ENCODE measurements at places on chromosomes 3 and 15. TPM values are rescaled to one million over a fixed set of nuclear protein-coding genes. Genes with fewer than 3 reads are reported as not detected.

DNA sequence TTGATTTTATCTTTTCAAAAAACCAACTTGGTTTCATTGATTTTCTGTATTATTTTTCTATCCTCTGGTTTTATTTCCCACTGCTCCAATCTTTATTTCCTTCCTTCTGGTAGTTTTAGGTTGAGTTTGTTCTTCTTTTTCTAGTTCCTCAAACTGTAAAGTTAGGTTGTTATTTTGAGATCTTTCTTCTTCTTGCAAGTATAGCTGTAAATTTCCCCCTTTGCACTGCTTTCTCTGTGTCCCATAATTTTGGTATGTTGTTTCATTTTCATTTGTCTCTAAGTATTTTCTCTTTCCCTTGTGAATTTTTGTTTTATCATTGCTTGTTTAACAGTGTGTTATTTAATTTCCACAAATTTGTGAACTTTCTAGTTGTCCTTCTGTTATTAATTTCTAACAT, 120.0 kb downstream of the PLD1 start:
- H3K27ac ChIP-seq = no peak overlapping the region
- H3K4me1 ChIP-seq = peaks cover 23% of the 10 kb centered on the region
- peaks cover 18% of the 10 kb centered on the region for H3K36me3 ChIP-seq
- no peaks in the 10 kb centered on the region for H3K27me3 ChIP-seq

GRCh38 chr15:54119051-54119450, 140.8 kb downstream of the UNC13C start:
- H3K4me3 ChIP-seq = no peak overlapping the region
- no peaks in the 10 kb centered on the region for H3K36me3 ChIP-seq
- no peaks in the 10 kb centered on the region for H3K4me1 ChIP-seq
- no peaks in the 10 kb centered on the region for H3K27me3 ChIP-seq

- H3K27me3 ChIP-seq = peaks cover 17% of the 10 kb centered on the region
- no peak overlapping the region for H3K27ac ChIP-seq
- DNase-seq = no peak
- H3K4me3 ChIP-seq = no peak overlapping the region
- H3K4me1 ChIP-seq = no peaks in the 10 kb centered on the region
Observed at GRCh38 chr3:148360051-148360450, 337.7 kb upstream of the AGTR1 start.

DNA sequence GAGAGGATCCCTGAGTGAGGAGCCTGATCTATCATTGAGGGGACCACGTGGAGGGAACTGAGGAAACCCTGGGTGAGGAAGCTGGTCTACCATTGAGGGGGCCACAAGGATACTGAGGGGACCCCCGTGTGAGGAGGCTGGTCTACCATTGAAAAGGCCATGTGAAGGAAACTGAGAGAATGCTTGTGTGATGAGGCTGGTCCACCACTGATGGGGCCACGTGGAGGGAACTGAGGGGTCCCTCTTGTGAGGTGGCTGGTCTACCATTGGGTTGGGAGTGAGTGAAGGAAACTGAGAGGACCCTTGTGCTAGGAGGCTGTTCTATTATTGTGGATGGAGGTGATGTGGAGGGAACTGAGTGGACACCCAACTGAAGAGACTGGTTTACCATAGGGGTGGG, 161.3 kb downstream of the FBLN2 start:
- DNase-seq = no peak
- peaks cover 46% of the 10 kb centered on the region for H3K27me3 ChIP-seq

DNA sequence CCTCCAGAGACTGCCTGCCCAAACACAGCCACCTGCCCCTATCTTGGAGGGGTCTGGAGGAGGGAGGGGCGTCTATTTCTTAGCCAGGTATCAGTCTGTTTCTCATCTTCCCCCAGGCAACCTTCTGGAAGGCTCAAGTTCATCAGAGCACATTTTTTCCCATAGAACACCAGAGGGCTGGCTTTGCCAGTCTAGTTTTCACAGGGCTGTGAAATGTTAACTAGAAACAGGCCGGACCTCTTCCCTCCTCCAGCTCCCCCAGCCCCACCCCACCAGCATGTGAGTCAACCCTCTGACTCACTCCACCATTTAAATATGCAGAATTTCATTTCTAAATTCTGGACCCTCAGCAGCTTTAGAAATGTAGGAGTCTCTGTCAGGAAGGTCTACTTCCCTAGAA, 66.9 kb downstream of the SLCO2A1 start:
- peaks cover 26% of the 10 kb centered on the region for H3K4me1 ChIP-seq
- H3K27me3 ChIP-seq = no peaks in the 10 kb centered on the region
- DNase-seq = no peak
- no peaks in the 10 kb centered on the region for H3K36me3 ChIP-seq
- H3K27ac ChIP-seq = peak overlapping the region; percentile 60

- peaks cover 3% of the 10 kb centered on the region for H3K27me3 ChIP-seq
- no peak for DNase-seq
- no peaks in the 10 kb centered on the region for H3K36me3 ChIP-seq
- no peak overlapping the region for H3K27ac ChIP-seq
- H3K4me3 ChIP-seq = no peak overlapping the region
Observed at GRCh38 chr3:102593812-102594602, 159.2 kb downstream of the ZPLD1 start.

- DNase-seq = peak; percentile 36
- peak within 1 kb of the TSS; percentile 85 for H3K4me3 ChIP-seq
- peaks cover 59% of the 10 kb centered on the region for H3K4me1 ChIP-seq
- no peaks in the 10 kb centered on the region for H3K36me3 ChIP-seq
- peak within 1 kb of the TSS; percentile 89 for H3K27ac ChIP-seq
Observed at GRCh38 chr3:119293871-119294695, at the start of gene ARHGAP31. Gene ARHGAP31 (plus strand): TSS chr3:119294383. CDS start chr3:119294905, 522 bp downstream.

DNA sequence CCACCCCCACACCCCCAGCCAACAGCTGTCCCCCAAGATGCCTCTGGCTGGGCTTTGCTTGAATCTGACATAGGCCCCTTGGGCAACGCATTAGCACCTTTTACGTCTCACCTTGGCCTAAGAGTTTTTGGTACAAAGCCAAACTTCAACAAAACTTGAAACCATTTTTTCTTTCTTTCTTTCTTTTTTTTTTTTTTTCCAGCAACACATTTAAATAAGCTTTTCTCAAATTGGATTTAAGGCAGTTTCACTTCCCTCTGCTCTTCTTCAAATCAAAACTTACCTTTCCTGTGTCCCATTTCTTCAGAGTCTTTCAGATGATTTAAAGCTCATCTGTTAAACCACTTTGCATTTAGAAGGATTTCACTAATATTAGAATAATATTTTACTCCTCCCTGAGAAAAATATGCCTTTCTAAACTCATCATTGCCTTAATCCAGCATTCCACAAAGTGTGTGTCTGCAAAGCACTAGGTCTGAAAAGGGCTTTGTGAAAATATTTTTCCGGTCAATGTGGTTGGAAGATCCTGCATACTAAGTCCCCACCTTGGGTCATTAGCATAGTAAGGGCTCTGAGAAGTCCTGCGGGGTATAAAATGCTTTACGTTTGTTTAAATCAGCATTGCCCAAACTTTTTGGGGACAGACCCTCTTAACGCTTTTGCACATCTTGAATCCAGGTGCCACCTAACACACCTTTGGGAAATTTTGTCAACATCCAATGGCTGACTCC, 217.0 kb downstream of the TLE3 start:
- no peak overlapping the region for H3K27ac ChIP-seq
- DNase-seq = no peak
- no peaks in the 10 kb centered on the region for H3K36me3 ChIP-seq
- H3K27me3 ChIP-seq = peaks cover 8% of the 10 kb centered on the region

- peaks cover 20% of the 10 kb centered on the region for H3K4me1 ChIP-seq
- H3K27ac ChIP-seq = peak within 1 kb of the TSS; percentile 83
- peak; percentile 58 for DNase-seq
- H3K4me3 ChIP-seq = peak within 1 kb of the TSS; percentile 79
- H3K36me3 ChIP-seq = no peaks in the 10 kb centered on the region
Observed at GRCh38 chr15:39919748-39920509, at the start of gene GPR176. Gene GPR176 (minus strand): TSS chr15:39920266. CDS start chr15:39920026, 240 bp downstream.

DNA sequence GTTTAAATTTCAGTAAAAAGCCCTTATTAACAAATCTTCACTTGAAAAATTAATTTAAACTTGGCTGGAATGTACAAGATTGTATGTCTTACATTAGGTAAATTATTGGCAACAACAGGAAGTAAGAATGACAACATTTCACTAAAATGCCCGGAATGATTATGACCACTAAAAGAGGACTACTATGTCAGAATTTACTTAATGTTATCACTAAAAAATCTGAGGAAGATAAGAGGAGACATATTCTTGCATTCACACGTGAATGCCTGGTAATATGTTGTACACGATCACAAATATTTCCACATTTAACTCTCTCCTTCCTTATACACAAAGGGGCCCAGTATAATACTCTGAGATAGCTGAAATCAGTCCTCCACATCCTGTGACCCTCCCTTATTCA, 29.7 kb downstream of the VGLL3 start:
- no peak overlapping the region for H3K4me3 ChIP-seq
- no peaks in the 10 kb centered on the region for H3K27me3 ChIP-seq
- DNase-seq = no peak
- no peak overlapping the region for H3K27ac ChIP-seq

GRCh38 chr3:77479021-77479420, 439.1 kb downstream of the ROBO2 start:
- no peaks in the 10 kb centered on the region for H3K4me1 ChIP-seq
- no peak overlapping the region for H3K4me3 ChIP-seq
- no peak for DNase-seq
- H3K27ac ChIP-seq = no peak overlapping the region
- H3K36me3 ChIP-seq = peaks cover 14% of the 10 kb centered on the region

DNA sequence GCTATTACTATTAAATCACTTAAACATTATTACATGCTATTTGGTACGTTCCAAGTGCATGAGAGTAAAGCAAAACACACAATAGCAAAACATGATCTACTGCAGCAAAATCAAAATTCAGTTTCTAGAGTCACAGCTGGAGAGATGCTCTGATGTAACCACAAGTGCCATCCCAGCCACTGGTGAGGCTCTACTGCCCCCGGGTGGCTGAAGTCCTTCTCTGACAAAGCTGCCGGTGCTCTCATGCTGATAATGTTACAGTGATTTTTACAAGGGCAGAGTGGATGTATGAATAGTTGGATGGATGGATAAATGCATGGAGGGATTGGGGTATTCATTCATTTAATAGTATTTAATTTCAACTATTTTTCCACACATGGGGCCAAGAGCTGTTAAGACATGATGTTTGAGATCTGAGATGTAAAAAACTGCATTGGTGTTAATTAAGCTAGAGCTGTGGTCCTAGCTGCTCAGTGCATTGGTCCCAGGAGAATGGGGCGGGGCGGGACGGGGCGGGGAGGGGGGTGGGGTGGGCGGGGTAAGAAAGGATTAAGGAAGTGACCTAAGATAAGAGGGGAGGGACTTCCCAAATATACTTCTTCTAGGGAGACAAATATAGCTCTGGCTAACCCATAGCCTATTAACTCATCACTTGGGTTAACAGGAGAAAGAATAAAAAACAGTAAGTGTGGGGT, 5.3 kb upstream of the SPESP1 start:
- H3K36me3 ChIP-seq = no peaks in the 10 kb centered on the region
- peaks cover 9% of the 10 kb centered on the region for H3K27me3 ChIP-seq
- no peak overlapping the region for H3K4me3 ChIP-seq
- DNase-seq = peak; percentile 85
- no peaks in the 10 kb centered on the region for H3K4me1 ChIP-seq
- H3K27ac ChIP-seq = no peak overlapping the region

DNA sequence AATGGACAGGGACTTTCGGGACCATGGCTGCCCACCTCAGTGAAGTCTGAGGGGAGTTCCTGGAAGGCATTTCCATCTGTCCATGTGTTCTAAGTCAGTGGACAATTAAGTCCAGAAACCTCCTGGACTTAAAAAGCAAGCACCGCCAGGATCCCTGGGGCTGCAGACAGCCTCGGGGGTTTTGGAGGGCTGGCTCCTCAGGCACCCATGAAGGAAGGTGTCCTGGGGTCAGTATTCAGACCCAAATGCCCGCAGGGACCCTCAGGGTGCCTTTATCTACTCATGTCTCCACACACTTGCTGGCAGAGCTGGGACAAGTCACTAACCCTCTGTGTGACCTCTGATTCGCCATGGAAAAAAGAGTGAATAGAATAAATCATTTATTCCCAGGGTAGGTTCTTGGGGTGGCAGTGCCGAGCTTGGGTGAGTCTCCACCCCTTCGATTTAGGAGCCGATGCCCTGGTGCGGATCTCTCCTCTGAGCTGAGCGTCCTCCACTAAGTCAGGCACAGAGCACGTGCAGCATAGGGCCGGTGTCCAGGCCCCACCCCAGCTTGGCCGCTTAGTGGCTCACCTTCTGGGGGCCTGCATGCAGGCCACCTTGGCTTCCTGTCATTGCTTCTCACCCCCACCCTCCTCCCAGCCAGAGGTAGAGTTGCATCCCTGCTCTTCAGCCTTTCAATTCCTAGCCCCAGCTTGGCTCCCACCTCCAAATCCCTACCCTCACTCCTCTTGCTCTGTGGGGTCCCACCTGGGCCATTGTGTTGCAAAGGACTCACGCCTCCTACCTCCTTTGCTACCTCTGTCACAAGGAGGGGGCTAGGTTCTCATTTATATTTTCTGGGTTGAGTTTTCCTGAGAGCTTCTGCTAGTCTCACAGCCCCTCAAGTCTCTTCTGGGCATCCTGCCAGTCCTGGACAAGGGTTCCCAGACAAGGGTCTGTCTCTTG, 19.9 kb downstream of the SLC6A6 start:
- DNase-seq = no peak
- no peak overlapping the region for H3K27ac ChIP-seq
- peaks cover 4% of the 10 kb centered on the region for H3K36me3 ChIP-seq
- H3K4me3 ChIP-seq = no peak overlapping the region
- peaks cover 10% of the 10 kb centered on the region for H3K4me1 ChIP-seq

GRCh38 chr3:191350396-191351090, 20.2 kb upstream of the UTS2B start:
- H3K4me1 ChIP-seq = peaks cover 26% of the 10 kb centered on the region
- H3K27ac ChIP-seq = peak overlapping the region; percentile 77
- DNase-seq = no peak
- H3K36me3 ChIP-seq = no peaks in the 10 kb centered on the region

DNA sequence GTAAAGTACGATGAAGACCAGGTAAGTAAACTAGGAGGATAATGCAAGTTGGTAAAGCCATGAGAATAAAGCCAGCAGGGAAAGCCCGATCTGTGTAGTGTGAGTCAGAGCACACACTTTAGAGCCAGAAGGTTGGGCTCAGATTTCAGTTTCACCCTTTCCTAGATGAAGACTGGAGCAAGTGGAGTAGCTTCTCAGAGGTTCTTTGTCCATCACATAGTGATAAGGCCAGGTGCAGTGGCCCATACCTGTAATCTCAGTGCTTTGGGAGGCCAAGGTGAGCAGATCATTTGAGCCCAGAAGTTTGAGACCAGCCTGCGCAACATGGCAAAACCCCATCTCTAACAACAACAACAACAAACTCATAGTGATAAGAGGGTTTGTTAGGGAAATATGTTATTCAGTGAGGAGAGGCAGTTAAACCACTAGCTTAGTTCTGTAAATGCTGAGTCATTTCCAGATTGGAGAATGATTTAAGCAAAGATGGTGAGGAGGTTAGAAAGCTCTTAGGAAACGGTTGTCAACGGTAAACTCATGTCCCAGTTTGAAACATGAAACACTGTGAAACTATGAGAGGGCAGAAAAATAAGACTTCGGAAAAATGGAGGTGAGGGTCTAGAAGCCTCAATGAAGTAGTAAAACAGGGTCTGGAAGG, 39.0 kb downstream of the IL12A start:
- DNase-seq = no peak
- H3K27ac ChIP-seq = no peak overlapping the region
- no peak overlapping the region for H3K4me3 ChIP-seq
- H3K27me3 ChIP-seq = no peaks in the 10 kb centered on the region

BUB1B gene
- 38.2 TPM for total RNA-seq

SOX14 gene
- total RNA-seq = 0.44 TPM

LRRIQ4 gene
- total RNA-seq = 0.11 TPM

SERPINI2 gene
- not detected for total RNA-seq

PTX3 gene
- total RNA-seq = 35.6 TPM

GRAMD1C gene
- 7.7 TPM for total RNA-seq

GOLGA8Q gene
- total RNA-seq = 1.9 TPM

JAGN1 gene
- total RNA-seq = 32.1 TPM
